Neural crest cell (in vitro differentiated cells): ENCODE measurements at places on chromosomes 1 and 21.
A peak's percentile ranks its signal among the peaks of the same experiment; 100 is the strongest.

DNA sequence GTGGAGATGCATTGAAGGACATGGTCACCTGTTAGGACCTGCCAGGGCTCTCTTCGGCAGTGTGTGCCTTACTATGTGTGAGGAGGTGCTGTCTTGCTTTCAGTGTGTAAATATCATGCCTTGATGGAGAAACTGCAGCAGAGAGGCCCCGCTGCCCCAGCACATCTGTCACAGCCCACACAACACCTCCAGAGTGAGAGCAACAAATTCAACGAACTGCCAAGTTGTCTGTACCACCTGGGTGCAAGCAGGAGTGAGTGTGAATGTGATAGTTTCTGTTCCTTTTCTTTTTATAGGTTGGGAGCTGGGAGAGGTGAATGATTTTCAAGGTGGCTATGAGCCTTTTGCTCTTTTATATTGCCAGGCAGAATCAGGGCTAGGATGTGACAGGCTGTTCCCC lies 114.6 kb upstream of the KIAA0040 start:
- no peak for DNase-seq
- H3K4me1 ChIP-seq: no peaks in the 10 kb centered on the region
- H3K36me3 ChIP-seq: no peaks in the 10 kb centered on the region
- peaks cover 9% of the 10 kb centered on the region for H3K27me3 ChIP-seq
- H3K4me3 ChIP-seq: no peak overlapping the region
- H3K27ac ChIP-seq: no peak overlapping the region

GRCh38 chr1:54219688-54220003 lies 19.7 kb downstream of the MRPL37 start:
- peaks cover 4% of the 10 kb centered on the region for H3K27me3 ChIP-seq
- DNase-seq: no peak
- no peak overlapping the region for H3K27ac ChIP-seq

DNA sequence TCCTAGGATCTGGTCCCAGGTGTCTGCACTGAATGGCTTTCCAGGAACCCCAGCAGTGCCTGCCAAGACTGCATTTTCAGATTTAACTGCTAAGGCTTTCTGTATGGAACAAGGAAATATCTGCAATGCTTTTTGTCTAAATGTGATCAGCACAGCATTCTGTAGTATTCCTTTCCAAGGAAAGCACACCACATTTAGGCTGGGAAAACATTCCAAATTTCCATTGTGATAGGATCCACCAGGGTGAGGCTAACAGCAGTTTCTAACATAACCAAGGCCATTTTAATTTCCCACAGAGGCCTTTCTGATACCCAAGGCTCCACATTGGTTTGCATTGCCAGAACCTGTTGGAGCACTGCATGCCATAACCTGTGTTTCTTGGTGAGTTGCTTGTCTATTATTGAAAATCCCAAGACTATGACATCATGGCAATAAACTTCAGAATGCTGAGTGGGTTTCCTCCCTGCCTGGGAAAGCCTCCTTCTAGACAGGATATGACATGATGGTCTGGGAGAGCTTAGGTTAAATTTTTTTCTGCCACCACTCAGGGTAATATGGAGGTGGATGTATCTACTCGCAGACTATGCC lies 23.3 kb upstream of the PTGFRN start:
- H3K4me3 ChIP-seq: no peak overlapping the region
- H3K36me3 ChIP-seq: no peaks in the 10 kb centered on the region
- H3K4me1 ChIP-seq: peaks cover 4% of the 10 kb centered on the region
- no peak for DNase-seq

- peak overlapping the region; percentile 69 for H3K27ac ChIP-seq
- peaks cover 30% of the 10 kb centered on the region for H3K27me3 ChIP-seq
- H3K4me1 ChIP-seq: peaks cover 12% of the 10 kb centered on the region
- H3K4me3 ChIP-seq: no peak overlapping the region
Observed at GRCh38 chr1:31701091-31701736, 2.6 kb downstream of the COL16A1 start.

DNA sequence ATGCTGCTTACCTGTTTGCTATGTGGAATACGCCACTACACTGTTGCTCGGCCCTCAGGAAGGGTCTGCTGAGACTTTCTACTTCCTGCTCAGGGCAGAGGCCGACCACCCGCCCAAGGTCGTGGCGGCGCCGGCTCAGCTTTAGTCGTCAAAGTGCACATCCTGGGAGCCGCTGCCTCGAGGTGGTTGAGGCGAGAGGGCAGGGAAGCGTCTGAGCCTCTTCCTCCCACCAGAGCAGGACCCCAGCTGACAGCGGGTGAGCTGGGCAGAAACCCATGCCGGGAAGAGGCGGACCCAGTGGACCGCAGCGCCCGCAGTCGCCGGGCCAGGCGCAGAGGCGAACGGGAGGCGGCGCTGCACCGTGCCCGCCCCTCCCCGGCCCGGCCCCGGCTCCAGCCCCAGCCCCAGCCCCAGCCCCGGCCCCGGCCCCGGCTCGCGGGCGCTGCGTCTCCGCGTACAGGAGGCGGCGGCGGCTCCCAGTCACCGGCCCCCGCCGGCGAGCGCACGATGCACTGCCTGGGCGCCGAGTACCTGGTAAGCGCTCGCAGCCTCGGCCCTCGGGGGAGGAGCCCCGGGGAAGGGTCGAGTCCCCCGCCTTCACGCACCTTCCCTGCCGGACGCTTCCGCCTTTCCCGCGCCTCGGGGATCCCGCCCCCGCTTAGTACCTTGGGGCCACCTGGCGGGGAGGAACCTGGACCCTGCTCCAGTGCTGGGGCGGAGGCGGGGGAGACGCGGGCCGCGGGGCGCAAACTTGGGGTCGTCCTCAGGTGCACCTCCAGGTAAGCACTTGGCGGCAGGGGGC lies at the start of gene SLC44A3:
Gene SLC44A3, plus strand, starts transcription at position 413 of the 802 bp plus-strand sequence. Its CDS starts 95 bp downstream, at position 508.
- H3K27ac ChIP-seq: no peak within 1 kb of the TSS
- no peaks in the 10 kb centered on the region for H3K36me3 ChIP-seq
- peak within 1 kb of the TSS; percentile 86 for H3K4me3 ChIP-seq
- H3K4me1 ChIP-seq: peaks cover 28% of the 10 kb centered on the region
- peak; percentile 41 for DNase-seq
- peaks cover 48% of the 10 kb centered on the region for H3K27me3 ChIP-seq

- peaks cover 20% of the 10 kb centered on the region for H3K4me1 ChIP-seq
- no peak overlapping the region for H3K27ac ChIP-seq
- no peaks in the 10 kb centered on the region for H3K36me3 ChIP-seq
- H3K4me3 ChIP-seq: no peak overlapping the region
Observed at GRCh38 chr21:42636520-42637266, 16.7 kb upstream of the PDE9A start.

DNA sequence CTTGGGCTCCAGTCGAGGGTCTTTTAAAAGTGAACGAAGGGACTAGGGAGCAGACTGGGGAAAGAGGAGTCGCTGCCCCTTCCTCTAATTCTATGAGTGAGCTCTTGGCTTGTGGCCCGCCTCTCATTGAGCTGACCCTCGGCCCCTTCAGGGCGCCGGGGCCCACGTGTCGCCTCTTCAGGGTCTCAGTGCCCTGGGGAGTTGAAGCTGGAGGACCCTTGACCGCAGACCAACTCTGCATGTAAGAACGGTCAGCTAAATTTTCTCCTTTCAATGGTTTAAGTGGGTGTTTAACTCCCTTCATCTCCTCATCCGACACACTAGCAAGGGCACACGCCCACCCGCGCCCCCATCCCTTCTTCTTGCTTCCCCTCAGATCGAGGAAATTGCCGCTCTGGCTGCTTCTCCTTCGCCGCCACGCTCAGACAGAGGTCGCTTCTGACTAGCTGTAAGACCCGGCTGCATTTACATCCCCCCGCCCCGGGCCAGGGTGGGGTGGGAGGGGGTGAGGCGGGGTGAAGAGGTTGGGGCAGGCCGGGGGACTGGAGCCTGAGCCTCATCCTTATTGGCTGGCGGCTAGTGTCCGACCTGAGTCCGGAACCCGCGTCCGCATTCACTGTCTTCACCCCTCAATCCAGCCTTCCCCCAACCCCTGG lies 10.9 kb downstream of the NR5A2 start:
- no peak overlapping the region for H3K27ac ChIP-seq
- no peaks in the 10 kb centered on the region for H3K36me3 ChIP-seq
- H3K4me1 ChIP-seq: peaks cover 27% of the 10 kb centered on the region
- peaks cover 40% of the 10 kb centered on the region for H3K27me3 ChIP-seq

DNA sequence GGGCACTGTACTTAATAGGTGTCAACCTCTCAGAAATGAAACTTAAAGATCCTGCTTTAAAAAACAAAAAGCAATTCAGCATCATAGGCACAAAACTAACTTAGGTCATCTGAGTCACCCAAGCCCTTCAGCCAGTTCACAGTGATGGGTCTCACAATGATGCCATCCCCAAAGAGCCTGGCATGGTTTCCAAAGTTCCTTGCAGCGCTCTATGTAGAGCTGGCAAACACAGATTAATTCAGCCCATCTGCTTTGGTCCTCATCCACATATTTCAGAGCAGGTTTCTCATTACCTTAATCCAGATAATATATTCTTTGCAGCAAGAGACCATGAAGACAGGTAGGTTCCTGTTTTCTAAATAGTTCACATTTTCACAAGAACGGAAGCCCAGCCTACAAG lies 14.6 kb upstream of the PLA2G2C start:
- H3K27ac ChIP-seq: no peak overlapping the region
- no peaks in the 10 kb centered on the region for H3K4me1 ChIP-seq
- DNase-seq: no peak

DNA sequence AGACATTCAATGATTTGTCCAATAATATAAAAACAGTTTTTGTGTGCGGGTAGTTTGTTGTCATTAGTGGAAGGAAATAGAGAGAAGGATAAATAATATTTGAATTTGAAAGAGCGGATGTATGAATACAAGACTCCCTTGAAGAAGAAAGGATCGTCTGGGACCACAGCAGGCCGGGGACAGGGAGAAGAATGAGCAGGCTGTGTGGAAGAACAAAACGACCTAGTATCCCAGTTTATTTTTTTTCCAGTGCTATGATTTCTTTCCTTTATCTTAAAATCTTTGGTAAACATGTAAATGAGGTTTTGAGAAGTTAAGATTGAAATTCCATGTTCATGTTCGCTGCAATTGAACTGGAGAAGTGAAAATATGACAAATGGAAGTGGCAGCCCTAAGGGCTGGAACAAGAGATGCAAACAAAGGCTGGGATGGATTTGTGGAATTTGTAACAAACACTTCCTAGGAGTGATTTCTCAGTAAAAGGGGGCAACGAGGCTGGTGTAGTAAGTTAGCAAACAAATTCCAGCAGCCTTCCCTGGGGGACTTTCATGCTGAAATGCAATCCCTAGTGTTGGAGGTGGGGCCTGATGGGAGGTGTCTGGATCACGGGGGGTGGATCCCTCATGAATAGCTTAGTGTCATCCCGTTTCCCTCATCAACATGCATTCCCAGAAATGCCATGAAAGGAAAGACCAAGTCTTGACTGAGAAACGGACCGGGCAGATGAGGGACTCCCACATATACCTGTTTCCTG lies 10.2 kb upstream of the IFI16 start:
- H3K27me3 ChIP-seq: no peaks in the 10 kb centered on the region
- peak overlapping the region; percentile 79 for H3K27ac ChIP-seq
- no peaks in the 10 kb centered on the region for H3K36me3 ChIP-seq

GRCh38 chr1:86915737-86916235 lies 1.4 kb downstream of the HS2ST1 start:
- H3K27ac ChIP-seq: no peak overlapping the region
- peaks cover 6% of the 10 kb centered on the region for H3K36me3 ChIP-seq
- H3K4me3 ChIP-seq: no peak overlapping the region
- no peak for DNase-seq
- no peaks in the 10 kb centered on the region for H3K27me3 ChIP-seq
- H3K4me1 ChIP-seq: peaks cover 33% of the 10 kb centered on the region

DNA sequence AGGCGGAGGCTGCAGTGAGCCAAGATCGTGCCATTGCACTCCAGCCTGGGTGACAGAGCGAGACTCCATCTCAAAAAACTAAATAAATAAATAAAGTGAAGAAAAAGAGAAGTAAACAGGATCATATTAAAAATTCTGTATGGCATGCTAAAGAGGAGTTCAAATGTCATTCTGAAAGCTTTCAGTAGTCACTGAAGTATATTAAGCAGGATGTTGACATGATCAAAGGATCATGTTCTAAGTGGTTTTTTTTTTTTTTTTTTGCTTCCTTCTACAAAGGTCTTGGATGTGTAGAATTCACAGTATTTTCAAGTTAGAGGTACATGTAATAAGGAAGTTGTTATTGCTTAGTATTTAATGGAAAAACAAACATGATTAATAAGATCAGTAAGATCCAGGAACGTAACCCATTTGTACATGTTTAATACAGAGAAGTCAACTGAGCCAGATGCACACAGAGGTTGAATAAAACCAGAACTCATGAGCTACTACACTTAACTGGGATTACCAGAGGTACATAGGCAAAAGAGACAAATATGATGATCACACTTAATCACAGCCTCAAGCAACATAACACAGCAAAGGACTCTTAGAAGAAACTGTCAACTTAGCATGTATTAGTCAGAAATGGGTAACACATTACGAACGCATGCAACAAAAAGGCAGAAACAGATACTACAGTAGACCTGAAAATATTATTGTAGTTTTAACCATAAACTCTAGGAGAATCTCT lies 12.2 kb downstream of the CDC42BPA start:
- H3K36me3 ChIP-seq: no peaks in the 10 kb centered on the region
- no peaks in the 10 kb centered on the region for H3K27me3 ChIP-seq
- peaks cover 11% of the 10 kb centered on the region for H3K4me1 ChIP-seq
- DNase-seq: no peak
- no peak overlapping the region for H3K4me3 ChIP-seq

- no peaks in the 10 kb centered on the region for H3K27me3 ChIP-seq
- H3K4me3 ChIP-seq: no peak overlapping the region
- peak; percentile 37 for DNase-seq
Observed at GRCh38 chr1:197521118-197521739, 253.2 kb downstream of the CRB1 start.
